Aortic smooth muscle cell (primary cell): ENCODE measurements at places on chromosomes 1 and 21. TPM values are rescaled to one million over a fixed set of nuclear protein-coding genes. Genes with fewer than 3 reads are reported as not detected.

Gene SH2D1B
- total RNA-seq, result not detected in 2 replicates

Gene RAVER2
- 3.3 and 5.0 TPM in 2 replicates for total RNA-seq

Gene ANKRD34A
- total RNA-seq, result 0.40 and 0.62 TPM in 2 replicates

Gene SLC35F3
- not detected in 2 replicates for total RNA-seq

Gene TFF2
- not detected in 2 replicates for total RNA-seq

Gene TBX19
- 0.53 and 0.75 TPM in 2 replicates for total RNA-seq

Gene S100A1
- 0.19 TPM in 1 of 2 replicates, not detected in the other for total RNA-seq

Gene PIGR
- not detected in 2 replicates for total RNA-seq

Gene SHISA4
- 13.9 and 19.8 TPM in 2 replicates for total RNA-seq

Gene CLCA1
- not detected in 2 replicates for total RNA-seq

Gene DCST2
- total RNA-seq, result 0.06 TPM in 1 of 2 replicates, not detected in the other

Gene RAD54L
- total RNA-seq, result 1.5 and 4.0 TPM in 2 replicates

Gene SMG5
- total RNA-seq, result 31.1 and 35.0 TPM in 2 replicates

Gene TSPAN2
- 0.12 and 0.13 TPM in 2 replicates for total RNA-seq

Gene PIGV
- 10.9 and 11.9 TPM in 2 replicates for total RNA-seq

Gene IVL
- total RNA-seq, result not detected in 2 replicates

Gene SPATA1
- 0.92 and 0.93 TPM in 2 replicates for total RNA-seq

Gene TIE1
- 12.3 and 16.9 TPM in 2 replicates for total RNA-seq

Gene OR2M7
- total RNA-seq, result not detected in 2 replicates
